ENCODE measurements at places on chromosomes 16 and 17.

GRCh38 chr17:6106212-6106611, 36.0 kb downstream of the WSCD1 start:
- no peak for DNase-seq

DNA sequence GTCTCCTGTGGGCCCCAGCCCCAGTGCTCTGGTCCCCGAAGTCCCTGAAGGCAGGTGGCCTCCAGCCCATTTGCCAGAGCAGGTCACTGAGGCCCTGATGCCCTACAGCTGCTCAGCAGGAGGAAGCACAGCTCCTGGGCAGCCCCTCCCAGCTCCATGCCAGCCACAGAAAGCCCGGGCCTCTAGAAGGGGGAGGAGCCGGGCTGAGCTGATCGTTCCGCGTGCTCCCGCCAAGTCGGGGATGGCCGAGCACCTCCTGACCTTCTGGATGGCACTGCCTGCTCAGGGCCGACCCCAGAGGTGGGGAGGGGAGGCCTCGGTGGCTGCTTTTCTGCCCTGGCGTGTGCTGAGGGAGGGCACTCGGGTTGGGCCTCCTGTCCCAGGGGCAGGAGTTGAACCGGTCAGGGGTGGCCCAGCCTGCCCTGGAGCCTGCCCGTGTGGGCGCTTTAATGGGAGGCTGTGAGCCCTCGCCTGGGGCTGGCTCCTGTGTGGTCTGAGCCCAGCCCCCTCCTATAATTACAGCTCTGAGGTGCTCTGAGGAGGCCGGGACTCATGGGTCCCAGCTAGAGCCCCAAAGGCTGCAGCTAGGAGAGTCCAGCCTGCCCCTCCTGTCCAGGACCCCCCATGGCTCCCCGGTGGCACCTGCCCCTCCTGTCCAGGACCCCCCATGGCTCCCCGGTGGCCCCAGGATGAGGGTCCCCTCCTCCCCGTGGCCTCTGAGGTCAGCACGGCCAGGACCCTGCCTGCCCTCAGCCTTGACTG, 29.7 kb downstream of the ZFPM1 start:
- DNase-seq = no peak

DNA sequence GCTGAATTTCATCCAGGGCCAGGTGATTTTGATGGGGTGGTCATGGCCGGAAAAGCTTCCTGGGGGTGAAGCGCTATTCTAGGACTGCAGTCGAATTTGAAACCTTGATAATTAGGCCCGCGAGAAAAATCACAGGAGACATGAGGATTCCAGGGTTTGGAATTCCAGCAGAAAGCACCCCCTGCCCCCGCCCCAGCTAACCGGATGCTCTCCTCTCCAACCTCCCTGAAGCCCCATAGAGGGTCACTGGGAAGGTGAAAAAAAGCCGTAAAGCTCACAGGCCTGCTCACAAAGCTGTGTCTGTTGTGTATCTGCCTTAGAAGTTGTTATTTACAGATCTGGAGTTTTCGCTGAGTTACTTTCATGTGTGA, 1.2 kb upstream of the GINS2 start:
- no peak for DNase-seq

GRCh38 chr17:45935197-45935709, 40.9 kb downstream of the MAPT start:
- DNase-seq = no peak

GRCh38 chr16:22053921-22054341, 38.4 kb upstream of the VWA3A start:
- DNase-seq = no peak

- DNase-seq = no peak
These were observed 1.5 kb downstream of the PITPNM3 start for GRCh38 chr17:6554871-6555330.

GRCh38 chr16:7820816-7821215, 488.2 kb downstream of the RBFOX1 start:
- no peak for DNase-seq

DNA sequence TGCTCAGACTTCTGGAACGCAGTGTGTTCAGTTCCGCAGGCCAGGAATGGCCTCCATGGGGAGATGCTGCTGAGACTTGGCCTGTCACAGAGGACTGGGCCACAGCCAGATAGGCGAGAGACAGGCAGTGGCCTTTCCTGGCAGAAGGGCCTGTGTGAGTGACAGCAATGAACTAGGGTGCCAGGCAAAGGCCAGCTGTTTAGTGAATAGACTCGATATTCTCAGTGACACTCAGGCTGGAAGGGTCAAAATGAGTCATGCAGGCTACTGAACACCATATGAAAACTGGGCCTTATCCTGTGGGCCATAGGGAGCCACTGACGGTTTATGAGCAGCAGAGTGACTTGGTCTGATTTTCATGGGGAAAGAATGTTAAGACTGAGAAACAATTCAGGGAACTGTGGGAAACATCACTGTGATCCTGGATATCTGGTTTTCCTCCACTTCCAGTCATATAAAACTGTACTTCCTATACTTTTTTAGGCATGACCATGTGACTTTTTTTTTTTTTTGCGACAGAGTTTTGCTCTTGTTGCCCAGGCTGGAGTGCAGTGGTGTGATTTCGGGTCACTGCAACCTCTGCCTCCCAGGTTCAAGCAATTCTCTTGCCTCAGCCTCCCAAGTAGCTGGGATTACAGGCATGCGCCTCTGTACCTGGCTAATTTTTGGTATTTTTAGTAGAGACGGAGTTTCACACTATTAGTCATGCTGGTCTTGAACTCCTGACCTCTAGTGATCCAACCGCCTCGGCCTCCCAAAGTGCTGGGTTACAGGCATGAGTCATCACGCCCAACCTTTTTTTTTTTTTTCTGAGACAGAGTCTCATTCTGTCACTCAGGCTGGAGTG, 5.2 kb upstream of the NUBP1 start:
- peak; percentile 93 for DNase-seq

DNA sequence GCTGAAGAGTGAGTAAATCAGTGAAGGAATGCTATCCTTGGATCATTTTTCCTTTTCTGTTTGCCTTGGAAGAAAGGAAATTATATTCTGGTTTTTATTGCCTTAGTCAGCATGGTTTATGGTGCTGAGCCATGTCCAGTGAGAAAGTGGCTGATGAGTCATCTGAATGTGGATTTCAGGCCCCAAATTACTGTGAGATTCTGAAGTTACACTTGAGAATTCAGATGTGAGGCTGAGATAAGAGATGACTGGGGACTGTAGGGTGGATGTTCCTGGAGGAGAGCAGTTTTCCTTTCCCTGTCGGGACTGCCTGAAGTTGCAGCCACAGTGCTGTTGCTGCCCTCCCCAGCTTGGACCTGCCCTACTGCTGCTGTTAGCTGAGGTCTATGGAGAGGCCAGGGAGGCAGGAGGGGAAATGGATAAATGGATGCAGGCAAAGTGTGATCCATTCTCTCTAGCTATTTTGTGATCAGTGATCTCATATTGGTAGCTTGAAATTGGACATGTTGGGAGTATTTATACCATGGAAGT, 4.2 kb upstream of the MAP3K14 start:
- peak; percentile 90 for DNase-seq

- DNase-seq = peak; percentile 82
These were observed 1.3 kb downstream of the TIMP2 start for GRCh38 chr17:78923660-78924453.

DNA sequence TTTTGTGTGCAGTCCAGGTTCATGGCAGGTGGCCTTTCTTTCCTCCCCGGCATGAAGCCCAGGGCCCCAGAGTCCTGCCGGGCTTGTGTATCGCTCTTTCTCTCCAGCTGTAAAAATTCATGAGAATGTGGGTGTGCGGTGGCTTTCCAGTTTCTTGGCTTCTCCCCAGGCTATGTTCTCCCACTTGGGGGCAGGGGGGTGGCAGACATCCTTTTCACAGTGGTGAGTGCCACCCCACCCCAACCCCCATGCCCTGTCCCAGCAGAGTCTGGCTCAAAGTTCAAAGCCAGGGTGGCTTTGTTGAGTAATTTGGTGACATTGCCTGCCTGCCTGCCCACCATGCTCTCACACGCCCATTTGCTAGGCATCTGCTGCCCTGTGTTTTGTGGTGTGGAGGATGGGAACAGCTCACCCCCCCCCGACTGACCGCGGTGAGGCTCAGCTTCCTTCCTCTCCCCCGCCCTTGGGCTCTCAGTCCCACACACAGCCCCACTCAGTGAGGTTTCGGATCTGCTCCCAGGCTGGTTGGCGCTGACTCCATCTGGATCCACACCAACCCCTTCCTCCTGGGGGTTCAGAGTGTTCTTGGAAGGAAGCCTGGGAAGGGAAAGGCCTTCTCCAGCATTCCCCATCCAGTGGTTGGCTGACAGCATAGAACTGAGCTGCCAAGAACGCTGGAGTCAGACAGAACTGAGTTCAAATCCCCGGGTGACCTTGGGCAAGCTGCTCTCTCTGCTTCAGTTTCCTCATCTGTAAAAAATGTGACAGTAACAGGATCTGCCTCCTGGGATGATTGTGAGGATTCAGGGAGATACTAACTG, 36.0 kb downstream of the CHD9 start:
- DNase-seq = peak; percentile 99

DNA sequence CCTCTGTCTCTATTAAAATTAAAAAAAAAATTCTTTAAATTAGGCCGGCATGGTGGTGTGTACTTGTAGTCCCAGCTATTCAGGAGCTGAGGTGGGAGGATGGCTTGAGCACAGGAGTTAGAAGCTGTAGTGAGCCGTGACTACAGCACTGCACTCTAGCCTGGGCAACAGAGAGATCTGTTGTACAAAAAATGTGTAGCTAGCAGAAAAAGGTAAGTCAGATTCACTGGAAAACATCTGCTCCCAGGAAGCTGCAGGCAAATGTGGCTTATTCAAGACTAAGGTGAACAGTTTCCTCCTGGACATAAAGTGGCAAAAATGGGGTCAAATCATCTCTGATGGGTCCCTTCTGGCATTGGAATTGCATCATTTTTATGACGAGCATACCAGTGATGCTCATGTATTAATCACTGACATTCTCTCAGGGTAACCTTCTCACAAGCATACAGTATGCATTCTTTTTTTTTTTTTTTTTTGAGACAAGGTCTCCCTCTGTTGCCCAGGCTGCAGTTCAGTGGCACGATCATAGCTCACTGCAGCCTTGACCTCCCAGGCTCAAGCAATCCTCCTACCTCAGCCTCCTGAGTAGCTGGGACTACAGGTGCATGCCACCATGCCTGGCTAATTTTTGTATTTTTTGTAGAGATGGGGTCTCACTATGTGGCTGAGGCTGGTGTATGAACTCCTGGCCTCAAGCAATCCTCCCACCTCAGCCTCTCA, 48.7 kb downstream of the CPPED1 start:
- peak; percentile 2 for DNase-seq

- DNase-seq = peak; percentile 18
These were observed 21.2 kb upstream of the SP6 start for GRCh38 chr17:47872019-47872650.

- DNase-seq = peak; percentile 24
These were observed 474.3 kb upstream of the TOM1L1 start for GRCh38 chr17:54426296-54426886.

DNA sequence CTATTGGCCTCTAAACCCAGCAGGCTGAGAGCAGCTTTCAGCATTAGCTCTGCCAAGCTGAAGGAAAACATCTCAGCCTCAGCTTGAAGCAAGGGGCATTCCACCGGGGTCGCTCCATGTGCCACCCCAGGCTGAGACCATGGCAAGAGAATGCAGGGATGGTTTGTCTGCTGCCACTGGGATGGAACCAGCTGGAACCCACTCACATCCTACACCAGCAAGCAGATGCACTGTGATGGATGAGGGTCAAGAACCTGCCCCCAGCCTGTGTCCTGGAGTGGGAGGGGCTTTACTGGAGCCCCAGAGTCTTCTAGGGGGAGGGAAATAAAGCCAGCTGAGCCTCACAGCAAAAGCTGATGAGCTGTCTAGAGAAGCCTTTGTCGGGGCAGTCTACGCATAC, 51.9 kb downstream of the C16orf95 start:
- DNase-seq = no peak

DNA sequence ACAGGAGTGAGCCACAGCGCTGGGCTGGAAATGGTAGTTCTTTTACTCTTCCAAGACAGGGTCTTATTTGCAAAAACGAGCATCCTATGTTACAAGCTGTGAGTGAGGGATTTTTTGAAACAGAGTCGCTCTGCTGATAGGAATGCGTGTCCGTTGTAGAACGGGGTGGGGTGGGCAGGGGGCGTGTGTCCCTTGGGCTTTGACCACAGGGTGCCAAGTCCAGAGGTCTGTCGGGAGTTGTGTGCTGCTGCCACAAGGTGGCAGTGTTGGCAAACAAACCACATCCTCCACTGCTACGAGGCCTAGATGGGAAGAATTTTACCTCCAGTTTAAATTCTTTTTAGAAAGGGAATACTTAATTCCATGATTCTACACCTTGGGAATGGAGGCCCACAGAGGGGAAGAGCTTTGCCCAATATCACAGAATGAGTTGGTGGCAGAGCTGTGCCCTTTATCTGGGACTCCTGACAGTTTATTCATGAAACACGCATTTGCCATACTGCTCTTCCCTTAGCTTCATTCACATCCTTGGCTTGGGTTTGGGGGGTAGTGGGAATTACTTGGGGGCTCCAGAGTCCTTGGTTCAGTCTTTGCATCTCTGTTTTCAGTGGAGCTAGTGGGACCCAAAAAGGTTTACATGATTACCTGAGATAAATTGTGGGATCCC, 30.6 kb upstream of the ETV4 start:
- peak; percentile 75 for DNase-seq

- DNase-seq = no peak
These were observed 138.8 kb downstream of the XYLT1 start for GRCh38 chr16:17331991-17332390.
